ENCODE measurements at places on chromosomes 6 and 20. TPM values are rescaled to one million over a fixed set of nuclear protein-coding genes. Genes with fewer than 3 reads are reported as not detected.

DNA sequence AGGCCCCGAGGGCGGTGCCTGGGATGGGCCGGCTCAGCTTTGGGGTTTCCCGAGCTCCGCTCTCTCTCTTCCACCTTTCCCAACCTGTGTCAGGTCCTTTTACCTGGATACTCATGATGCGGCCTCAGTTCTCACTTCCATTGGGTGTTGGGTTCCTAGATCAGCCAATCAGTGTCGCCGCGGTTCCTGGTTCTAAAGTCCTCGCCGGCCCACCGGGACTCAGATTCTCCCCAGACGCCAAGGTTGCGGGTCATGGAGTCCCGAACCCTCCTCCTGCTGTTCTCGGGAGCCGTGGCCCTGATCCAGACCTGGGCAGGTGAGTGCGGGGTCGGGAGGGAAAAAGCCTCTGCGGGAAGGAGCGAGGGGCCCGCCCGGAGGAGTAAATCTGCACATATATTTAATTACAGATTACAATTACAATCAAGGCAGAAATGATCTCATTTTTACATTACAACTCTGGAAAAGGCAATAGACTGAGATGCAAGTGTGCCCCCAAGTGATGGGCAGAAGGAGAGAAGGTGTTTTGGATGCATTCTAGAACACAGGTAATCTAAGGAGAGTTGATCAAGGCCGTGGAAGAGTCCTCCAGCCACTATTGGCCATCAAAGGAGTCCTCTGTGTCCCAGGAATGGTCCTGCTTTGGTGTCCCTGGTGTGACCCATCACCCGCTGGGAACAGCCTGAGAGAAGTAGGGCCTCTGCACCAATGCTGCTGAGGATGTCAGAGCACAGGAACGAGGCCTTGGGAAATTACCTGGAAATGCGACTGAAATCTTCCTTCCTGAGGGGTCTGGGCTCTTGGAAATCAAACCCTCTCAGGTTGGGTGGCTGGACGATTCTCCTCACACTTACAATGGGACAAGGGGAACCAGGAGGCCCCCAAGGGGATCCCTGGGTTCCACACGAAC is 34.7 kb upstream of the MICB start:
- peak; percentile 92 for DNase-seq

- DNase-seq = no peak
Observed at GRCh38 chr20:52922436-52922835, 49.7 kb upstream of the TSHZ2 start.

Gene ADISSP
- 26.7 TPM for total RNA-seq

GRCh38 chr20:23640018-23640601 is 2.4 kb upstream of the CST3 start:
- DNase-seq = no peak

- DNase-seq = no peak
Observed at GRCh38 chr6:10583509-10583901, 62.4 kb downstream of the GCNT2 start.

DNA sequence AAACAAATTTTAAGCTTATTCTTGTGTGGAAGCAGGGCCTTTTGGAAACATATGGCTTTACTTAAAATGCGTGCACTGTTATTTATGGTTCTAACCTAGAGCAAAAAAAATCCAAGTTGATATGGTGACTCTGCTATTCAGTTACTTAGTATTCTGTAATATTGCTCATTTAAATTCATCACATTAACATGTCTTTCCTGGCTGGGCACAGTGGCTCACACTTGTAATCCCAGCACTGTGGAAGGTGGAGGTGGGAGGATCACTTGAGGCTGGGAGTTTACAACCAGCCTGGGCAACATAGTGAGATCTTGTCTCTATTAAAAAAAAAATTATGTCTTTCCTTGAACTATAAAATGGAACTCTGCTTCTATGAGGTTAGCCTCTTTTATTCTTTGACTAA is 57.8 kb upstream of the SDHAF4 start:
- no peak for DNase-seq

- no peak for DNase-seq
Observed at GRCh38 chr20:64083804-64084684, at the start of gene LKAAEAR1. LKAAEAR1 (minus strand) TSS chr20:64084398; CDS start chr20:64084219, 179 bp downstream.

GRCh38 chr6:29830409-29830808 is 2.8 kb downstream of the HLA-G start:
- no peak for DNase-seq

- no peak for DNase-seq
Observed at GRCh38 chr6:161212902-161213301, 61.0 kb downstream of the AGPAT4 start.

GRCh38 chr6:166496460-166496859 is 90.0 kb downstream of the RAMACL start:
- DNase-seq = no peak
